ENCODE measurements at places on chromosomes 6 and 20.

DNA sequence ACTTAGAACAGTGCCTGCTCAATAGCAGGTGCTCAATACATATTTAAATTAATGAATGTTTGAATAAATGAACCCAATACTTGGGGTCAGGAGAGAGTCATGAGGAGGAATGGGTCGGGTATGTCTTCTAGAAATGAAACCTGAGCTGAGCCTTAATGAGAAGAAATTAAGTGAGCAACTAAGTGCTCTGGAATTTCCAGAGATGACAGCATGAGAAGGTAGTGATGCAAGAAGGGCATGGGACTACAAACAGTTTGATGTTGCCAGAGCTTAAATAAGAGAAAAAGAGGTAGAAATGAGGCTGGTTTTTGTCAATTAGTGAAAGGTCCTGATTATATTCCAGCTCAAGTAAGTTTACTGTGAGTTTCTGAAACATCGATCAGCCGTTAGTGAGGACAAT, 82.9 kb downstream of the PDE10A start:
- no peak for DNase-seq

DNA sequence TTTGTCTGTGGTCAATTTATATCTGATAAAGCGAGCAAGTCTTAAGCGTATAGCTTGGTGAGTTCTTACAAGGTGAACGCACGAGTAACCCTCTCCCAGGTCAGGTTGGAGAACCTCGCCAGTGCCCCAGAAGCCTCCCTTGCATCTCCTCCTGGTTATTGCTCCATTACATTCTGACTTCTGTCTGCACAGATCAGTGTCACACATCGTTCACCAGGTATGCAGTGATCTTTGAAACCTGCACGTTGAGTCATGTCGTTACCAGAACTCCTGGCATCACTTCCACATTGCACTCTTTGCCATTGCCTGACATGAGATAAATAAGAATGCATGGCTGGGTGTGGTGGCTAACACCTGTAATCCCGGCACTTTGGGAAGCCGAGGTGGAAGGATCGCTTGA, 44.2 kb downstream of the AKAP12 start:
- DNase-seq = no peak

- no peak for DNase-seq
These were observed 77.3 kb downstream of the CD40 start for GRCh38 chr20:46195264-46196036.

- DNase-seq = no peak
These were observed 10.8 kb downstream of the SIM1 start for GRCh38 chr6:100453701-100454521.

DNA sequence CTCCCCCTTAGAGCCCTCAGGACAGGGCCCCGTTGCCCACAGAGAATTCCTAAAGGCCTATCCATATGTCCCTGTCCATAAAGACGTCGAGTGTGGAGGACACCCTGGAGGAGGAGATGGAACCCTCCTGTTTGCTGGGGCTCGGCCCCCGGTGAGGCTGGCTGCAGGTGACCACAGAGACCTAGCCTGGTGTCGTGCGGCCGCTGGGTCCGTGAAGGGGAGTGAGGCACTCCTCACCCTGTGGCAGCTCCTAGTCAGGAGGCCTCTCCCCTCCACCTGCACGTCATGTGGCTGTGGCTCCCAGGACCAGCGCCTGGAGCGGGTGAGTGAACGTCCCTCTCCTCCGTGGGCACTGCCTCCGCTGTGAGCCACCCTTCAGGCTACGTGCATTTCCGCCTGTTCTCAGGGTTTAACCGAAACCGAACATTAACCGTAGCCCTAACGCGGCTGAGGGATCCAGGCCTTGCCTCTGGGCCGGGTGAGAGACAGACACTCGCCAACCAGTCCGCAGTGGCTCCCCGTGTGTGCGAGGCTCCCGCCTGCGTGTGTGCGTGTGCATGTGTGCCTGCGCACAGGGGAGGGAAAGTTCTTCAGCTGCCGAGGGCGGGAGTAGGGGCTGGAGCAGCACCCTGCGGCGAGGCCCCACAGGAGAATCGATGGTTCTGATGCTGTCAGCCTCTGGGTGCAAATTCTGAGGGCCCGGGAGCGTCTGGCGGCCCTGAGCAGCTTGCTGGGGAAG, 5.9 kb upstream of the TCEA2 start:
- DNase-seq = no peak

DNA sequence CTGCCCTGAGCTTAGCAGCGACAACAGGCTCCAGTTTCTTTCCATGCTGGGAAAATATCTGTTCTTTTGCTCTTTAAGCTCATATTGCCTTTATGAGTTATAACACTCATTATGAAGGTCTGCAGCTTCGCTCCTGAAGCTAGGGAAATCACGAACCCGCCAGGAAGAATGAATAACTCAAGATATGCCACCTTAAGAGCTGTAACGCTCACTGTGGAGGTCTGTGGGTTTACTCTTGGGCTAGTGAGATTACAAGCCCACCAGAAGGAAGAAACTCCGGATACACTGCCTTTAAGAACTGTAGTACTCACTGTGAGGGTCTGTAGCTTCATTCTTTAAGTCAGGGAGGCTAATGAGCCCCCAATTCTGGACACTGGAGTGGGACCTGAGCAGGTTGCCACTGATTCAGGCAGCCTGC, 3.0 kb upstream of the SSR1 start:
- DNase-seq = no peak

GRCh38 chr20:25205277-25206062, 10.0 kb downstream of the ENTPD6 start:
- DNase-seq = no peak

DNA sequence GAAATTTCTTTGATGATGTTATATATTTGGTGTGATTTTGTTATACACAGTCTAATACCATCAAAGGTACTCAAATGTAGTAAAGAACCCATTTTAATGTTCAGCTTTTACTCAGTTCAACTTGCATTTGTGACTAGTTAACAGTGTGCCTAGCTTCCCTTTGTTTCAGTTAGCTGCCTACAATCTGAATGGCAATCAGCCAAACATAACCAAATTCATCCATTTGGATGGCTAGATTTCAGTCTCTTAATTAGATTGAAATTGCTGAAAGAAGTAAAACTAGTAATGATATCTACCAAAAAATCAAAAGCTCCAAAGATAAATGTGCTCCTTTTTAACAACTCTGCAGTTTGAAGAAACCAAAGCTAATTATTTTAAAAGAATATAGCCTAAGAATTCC, 6.9 kb downstream of the EPHA7 start:
- DNase-seq = no peak

DNA sequence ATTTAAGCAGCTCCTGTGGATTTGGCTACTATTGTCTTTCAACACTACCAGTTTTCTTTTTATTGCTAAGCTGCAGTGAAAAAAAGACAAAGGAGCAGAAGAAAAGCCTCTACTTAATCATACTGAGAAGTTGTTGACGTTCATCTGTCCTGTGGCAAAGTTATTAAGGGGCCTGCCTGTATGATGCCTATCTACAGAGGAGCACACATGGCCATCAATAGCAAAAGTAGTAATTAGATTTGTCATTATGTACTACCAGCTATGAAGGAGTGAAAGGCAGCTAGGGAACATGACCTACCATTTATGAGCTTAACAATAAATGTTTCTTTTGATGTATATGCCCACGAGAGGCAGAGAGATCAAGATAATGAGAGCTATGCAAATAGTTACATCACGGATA, 620.9 kb downstream of the PHF3 start:
- DNase-seq = no peak

All from NK-92 treated with Interleukin-12 subunit alpha and Interleukin-12 subunit beta, amount 100 ng/mL, for 24 hours (cell line).